ENCODE measurements at places on chromosomes 5 and 9.
A peak's percentile ranks its signal among the peaks of the same experiment; 100 is the strongest.

GRCh38 chr5:118126159-118126558 lies 862.2 kb downstream of the DTWD2 start:
- no peak for DNase-seq

DNA sequence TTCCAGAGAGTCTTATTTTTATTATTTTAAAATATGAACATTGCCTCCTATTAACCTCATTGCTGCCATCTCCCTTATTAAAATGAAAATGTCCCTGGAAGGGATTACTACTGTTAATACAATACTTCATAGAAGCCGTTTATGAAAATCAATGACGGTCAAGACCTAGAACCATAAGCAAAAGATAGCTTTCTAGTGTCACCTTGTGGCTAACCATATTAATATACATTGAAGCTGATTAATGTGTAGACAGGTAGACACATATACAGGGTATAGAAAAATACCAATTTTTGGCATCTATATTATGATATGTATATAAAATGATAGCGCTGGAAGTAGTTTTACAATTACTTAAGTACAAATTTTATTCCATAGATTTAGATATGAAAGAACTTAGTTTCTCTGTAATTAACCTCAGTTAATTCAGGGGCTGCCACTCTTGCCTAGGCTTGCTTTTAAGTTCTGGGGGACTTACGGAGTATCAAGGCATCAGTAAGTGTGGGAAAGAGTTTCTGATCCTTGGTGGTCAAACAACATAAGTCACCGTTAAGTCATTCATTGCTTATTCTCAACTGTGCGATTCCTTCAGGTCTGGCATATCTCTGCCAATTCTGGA lies 2.5 kb upstream of the YTHDC2 start:
- DNase-seq, result no peak

DNA sequence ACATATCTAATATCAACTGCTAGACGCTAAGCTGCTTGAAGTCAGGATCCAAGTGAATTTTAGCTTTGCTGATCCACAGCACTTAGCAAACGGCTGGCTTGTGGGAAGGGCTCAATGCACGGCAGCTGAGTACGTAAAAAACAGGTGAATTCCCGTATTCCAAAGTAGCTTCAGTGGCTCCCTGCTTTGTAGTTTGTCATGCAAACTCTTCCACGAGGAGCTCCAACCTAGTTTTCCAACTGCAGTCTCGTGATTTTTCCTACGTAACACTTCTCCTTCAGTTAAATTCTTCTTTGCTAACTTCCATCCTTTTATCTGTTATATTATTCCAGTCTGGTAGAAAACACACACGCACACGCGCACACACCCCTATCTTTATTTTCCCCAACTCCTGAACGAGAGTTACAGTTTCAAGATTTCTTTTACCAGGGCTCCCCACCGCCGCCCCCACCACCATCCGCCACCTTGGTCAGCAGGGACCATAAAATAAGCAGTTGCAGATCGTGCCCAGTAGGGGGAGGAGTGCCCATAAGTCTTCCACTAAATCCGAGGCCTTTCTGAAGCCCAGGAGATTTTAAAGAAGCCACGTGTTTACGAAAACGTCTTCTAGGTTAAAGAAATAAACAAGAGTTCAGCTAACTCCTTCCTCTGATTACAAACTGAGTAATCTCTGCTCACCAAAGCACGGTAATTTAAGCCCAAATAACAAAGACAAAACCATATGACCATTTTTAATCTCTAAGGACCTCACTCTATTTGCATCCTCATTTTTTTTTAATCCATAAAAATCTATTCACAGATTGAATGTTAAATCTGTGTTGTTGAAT lies 34.8 kb upstream of the TRIO start:
- peak; percentile 1 for DNase-seq

- DNase-seq, result no peak
Observed at GRCh38 chr5:178392386-178392785, 159.8 kb upstream of the PHYKPL start.

DNA sequence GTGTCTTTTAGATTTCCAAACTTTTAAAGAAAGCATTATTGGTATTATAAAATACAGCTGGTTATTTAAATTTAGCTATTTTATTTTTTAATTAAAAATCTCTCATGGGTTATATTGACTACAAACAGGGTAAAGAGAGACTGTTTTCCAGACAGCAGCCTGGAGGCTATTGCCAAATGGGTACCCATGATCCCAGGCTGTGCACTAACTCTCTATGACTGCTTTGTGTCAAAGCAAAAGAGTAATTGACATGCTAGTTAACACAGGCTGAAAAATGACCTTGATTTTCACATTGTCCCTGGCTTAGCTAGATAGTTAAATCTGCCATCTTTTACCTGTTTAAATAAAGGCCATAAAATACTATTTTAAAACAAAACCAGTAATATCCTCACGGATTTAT lies 589.7 kb downstream of the ANXA1 start:
- DNase-seq, result no peak

DNA sequence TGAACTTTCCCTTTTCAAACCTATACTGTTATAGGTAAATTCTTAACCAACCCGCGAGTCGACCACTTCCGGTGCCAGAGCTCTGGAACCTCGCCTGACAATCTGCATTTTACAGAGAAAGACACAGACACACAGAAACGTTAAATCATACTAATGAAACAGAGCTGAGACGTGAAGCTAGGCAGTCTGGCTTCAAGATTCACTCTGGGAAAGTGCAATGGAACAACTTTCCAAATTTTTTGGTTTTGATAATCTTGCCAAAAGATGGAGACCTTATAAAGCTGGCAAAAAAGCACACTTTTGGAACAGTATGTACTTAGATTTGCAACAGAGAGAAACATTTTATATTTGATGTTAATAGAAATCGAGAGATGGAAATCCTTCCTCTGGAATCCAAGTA lies 15.9 kb upstream of the WNT8A start:
- DNase-seq, result no peak

GRCh38 chr9:98372077-98372836 lies 116.8 kb upstream of the TBC1D2 start:
- no peak for DNase-seq

DNA sequence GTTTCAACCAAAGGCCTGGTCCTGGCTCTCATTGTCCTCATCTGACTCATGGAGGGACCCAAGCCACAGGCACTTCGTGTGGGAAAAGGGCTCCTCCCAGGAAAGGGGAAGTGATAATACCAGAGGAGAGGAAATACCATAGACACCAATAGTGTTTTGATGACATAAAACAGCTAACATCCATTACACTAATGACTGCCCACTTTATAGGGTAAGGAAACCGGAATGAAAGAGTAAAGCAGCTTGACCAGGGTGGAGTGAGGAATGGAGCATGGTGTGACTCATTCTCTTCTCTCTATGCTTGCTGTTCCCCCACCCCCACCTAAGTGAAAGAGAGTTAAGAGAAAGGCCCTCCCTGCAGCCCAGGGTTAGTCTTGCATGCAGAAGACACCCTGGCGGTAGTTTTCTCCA lies 67.4 kb upstream of the HRH2 start:
- no peak for DNase-seq
